ENCODE measurements at places on chromosomes 2 and 18.

- DNase-seq, result no peak
Observed at GRCh38 chr2:9649261-9649660, 18.5 kb upstream of the YWHAQ start.

- DNase-seq, result no peak
Observed at GRCh38 chr18:42778445-42779042, 336.9 kb downstream of the RIT2 start.

DNA sequence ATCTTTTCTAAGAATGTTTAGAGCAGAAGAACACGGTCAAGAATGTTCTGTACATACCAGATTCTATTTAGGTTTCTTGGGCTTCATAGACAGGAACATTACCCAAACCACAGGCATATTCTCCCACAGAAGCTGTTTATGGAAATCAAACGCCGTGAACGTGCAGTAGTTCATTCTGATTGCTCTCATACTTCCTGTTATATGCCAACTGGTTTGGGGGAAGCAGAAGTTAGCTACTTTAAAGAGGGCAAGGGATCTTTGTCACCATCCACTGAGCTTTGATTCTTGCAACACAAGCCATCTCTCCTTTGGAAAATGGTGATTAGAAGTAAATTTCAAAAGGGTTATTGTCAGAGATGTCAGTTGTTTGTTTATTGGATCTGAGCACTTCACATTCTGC is 182.2 kb upstream of the NRP2 start:
- no peak for DNase-seq

DNA sequence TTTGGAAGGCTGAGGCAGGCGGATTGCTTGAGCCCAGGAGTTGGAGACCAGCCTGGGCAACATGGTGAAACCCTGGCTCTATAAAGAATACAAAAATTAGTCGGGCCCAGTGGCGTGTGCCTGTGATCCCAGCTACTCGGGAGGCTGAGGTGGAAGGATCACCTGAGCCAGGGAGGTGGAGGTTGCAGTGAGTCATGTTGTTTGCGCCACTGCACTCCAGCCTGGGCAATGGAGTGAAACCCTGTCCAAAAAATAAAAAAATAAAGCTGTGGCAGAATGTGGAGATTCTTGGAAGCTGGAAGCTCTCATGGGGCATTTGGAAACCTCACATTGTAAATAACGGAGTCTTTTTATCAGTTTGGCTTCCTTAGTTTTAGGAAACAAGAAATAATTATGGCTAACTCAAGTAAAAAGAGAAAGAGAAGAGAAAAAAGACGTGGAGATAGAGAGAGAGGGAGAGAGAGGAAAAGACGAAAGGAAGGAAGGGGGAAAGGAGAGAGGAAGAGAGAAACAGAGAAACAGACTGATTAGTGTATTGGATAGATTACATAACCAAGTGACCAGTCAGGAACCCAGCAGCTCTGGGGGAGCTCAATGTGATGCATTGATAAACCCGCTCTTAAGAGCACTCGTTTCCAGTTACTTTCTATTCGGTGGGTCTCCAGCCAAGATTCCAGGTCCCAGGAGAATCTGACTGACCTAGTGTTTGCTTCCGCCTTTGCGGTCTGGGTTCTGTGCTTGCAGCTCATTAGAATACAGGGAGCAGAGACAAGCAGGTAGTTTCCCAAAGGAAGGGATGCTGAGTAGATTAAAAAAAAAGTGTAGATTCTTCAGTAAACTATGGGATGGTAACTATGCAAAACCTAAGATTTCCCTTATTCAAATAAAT is 1.1 kb upstream of the SPAST start:
- DNase-seq, result no peak

- no peak for DNase-seq
Observed at GRCh38 chr2:16660556-16660955, 5.1 kb downstream of the CYRIA start.

- DNase-seq, result no peak
Observed at GRCh38 chr2:65071499-65072180, 15.4 kb downstream of the CEP68 start.
